OCI-LY7 (cell line): ENCODE measurements at places on chromosomes 11 and 22. TPM values are rescaled to one million over a fixed set of nuclear protein-coding genes. Genes with fewer than 3 reads are reported as not detected.

- DNase-seq, result no peak
Measured at GRCh38 chr11:106311531-106312230, 234.2 kb downstream of the AASDHPPT start.

The SLC7A4 gene
- total RNA-seq, result not detected in 2 replicates

DNA sequence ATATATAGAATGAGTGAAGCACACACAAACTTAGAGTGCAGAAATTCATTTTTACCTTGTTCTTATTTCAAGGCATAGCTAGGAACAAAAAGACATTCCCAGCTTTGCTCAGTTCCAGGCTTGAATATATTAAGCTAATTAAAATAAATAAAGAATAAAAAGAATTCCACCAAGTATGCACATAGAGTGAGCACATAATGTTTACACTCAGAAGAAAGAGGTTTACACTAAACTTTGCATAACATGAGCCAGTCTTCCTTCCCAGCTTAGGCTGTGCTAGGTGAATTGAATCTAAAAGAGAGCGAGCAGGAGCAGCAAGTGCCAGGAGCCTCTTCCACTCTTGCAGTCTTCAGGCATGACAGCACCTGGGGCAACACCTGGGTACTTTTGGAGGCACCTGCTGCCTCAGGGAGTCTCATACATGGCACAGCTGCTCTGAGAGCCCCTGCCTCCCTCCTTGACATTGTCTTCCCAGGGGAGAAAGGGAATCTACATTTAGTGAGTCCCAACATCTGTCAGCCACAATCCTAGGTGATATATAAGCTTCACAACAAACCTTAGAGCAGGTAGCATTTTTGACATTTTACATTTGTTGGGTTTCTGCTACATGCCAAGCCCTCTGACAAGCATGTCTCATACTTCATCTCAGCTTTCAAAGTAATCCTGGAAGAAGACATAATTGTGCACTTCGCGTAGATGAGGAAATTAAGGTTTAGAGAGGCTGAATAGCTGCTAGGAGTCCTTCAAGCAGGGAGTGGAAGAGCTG, 732.7 kb upstream of the TENM4 start:
- no peak for DNase-seq

GRCh38 chr22:37979782-37980181, 4.6 kb downstream of the SOX10 start:
- DNase-seq, result no peak

DNA sequence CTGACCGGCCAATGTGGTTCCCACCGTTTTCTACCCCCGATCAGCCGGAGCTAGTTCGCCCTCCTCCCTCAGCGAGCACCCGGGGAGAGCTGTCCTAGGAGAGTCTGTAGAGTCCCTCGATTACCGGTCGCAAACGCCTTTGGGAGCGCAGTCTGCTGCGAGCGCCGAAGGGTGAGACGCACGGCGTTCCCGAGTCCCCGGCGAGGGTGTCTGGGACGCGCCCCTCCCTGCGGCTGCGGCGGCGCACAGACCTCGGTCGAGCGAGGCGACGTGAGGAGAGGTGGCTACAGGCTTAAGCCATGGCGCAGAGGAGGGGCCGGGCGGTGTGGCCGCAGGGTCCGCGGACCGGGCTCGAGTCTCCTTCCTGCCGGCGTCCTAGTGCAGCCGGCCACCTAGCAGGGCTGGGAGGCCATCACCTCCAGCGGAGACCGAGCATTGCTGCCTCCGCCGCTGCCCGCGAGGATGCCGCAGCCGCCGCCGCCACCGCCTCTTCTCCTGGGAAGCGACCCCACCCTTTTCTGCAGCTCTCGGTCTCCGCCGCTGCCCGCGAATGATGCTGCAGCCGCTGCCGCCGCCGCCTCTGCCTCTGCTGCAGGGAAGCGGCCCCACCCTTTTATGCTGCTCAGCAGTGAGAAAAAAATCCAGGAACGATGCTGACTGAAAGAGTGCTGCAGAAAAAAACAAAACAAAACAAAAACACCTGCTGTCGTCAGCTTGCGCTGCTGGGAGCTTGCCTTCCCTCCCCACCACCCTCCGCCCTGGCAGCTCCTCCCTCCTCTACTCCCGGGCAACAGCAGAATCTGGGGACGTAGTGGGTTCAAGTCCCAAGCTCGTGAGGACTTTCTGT, at the start of gene MAP6:
MAP6 (minus strand) TSS at position 588 of the 847 bp plus-strand sequence. CDS start 669 bp downstream, outside the sequence.
- no peak for DNase-seq

DNA sequence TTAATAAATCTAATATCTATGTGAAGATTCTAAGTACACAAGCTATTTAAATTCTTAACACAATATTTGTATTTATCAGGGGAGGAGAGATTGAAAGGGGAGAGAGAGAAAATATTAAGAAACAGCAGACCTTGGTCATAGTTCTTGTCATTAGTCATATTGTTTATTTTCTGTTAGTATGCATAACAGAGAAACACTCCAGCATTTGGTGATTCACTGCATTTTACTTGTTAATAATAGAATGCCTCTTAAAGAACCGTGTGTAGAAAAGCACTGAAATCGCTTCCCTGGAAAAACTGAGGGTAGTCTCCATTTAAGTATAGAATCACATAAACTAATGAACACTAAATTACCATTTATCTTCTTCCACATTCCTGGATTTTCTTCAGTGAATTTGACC, 122.7 kb upstream of the TRPC6 start:
- DNase-seq, result no peak

DNA sequence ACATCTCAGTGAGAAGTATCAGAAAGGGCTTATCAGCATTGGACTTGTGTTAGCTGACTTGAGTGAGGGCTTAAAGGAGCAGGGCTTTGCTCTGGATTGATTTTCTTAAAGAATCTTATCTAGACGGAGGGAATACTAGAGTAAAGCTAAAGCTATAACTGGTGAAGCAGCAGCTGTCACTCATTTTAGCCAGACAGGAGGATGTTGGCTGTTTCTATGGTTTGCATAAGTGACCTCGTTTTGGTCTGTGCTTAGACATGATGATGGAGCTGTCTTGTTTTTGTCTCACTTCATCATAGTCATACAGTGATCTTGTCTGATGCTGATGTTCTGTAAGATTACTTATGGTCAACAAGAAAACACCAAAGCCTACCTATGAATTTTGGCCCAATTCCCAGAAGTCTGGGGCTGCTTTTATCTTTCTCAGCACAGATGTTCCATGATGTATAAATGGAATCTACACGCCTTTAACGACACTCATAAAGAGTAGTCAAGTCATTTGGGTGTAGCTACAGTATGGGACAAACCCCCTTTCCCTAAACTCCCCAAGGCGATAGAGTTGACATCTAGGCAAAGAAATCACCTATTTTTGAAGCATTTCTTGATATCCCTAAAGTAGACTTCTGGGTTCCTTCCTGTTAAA, 77.5 kb upstream of the UCP3 start:
- DNase-seq, result no peak

- no peak for DNase-seq
Measured at GRCh38 chr11:94472916-94473799, 20.5 kb downstream of the MRE11 start.

DNA sequence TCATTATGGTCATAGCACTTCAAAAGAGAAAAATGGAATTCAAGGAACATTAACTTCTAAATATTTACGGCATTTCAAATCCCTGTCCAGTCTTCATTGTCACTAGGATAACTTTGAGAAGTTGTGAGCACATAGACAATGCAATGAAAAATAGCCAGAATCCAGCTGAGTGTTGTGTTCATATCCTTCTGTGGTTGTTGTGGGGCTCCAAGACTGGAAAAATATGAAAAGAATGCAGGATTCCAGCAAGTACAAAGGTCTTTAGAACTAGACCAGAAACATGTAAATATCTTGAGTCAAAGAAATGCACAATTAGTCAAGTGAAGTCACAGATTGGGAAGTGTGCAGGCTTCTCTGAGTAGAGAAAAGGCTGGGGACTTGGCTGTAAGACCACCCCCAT, 68.7 kb downstream of the WT1 start:
- no peak for DNase-seq

GRCh38 chr11:93505703-93506102, 37.5 kb downstream of the SMCO4 start:
- DNase-seq, result no peak

The SCN3B gene
- total RNA-seq, result not detected in 2 replicates

The C1QTNF4 gene
- 0.30 TPM in 1 of 2 replicates, not detected in the other for total RNA-seq

The DBX1 gene
- total RNA-seq, result not detected in 2 replicates

GRCh38 chr22:49847751-49848689, 5.6 kb upstream of the ZBED4 start:
- no peak for DNase-seq

DNA sequence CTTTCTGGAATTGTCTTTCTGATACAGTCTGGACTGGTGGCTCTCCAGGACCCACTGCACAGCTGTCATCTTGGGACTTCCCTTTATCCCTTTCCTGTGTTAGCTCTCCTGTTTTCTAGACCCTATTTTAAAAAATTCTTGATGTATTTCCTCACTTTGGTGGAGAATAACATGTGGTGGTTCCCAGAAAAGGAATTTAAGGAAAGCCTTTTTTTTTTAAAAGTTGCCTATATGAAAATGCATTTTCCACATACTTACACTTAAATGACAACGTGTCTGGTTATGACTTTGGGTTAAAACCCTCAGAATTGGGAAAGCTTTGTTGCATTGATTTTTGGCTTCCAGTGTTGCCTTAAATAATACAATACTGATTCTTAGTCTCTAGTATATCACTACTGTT, 400.7 kb downstream of the TMEM135 start:
- no peak for DNase-seq

The CBX6 gene
- total RNA-seq, result 62.2 and 67.2 TPM in 2 replicates

The KCNJ5 gene
- not detected in 2 replicates for total RNA-seq

DNA sequence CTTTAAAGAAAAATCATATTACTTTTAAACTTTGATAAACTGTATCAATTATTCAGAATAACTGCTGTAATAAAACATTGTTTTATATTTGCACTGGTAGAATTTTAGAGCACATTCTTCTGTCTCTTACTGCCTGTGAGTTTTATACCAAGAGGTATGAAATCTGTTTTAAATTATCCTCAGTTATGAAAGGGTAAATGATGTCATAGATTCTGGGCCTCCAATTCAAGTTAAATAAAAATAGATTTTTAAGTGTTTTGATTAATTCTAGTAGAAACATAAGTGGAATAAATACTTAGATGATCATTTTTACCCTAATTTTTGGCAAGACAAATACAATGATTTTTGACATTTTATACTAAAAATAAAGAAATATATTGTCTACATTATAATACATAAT, 93.0 kb downstream of the GUCY1A2 start:
- DNase-seq, result no peak

- no peak for DNase-seq
Measured at GRCh38 chr11:76654980-76655379, 15.6 kb downstream of the LRRC32 start.

- DNase-seq, result no peak
Measured at GRCh38 chr11:123188508-123189165, 6.4 kb downstream of the CLMP start.

The POLD3 gene
- total RNA-seq, result 39.3 and 40.7 TPM in 2 replicates
